ENCODE measurements at places on chromosomes 5 and 9.

DNA sequence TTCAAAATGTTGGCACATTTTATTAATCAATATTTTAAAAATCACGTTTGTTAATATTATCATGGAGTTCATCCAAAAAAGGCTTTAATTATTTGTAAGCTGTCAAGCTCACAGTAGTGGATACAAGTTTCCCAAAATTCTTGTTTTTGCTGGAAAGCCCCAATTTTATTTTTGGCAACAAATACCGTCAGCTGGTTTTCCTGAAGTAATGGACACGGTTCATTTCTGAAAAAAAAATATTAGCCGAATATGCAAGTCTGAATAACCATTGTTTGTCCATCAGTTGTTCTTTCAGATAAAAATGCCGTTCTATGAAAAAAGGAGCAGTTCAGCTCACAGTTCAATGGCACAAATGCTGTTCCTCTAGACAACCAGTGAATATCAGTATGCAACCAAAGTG is 101.5 kb upstream of the RAI14 start:
- DNase-seq, result no peak

DNA sequence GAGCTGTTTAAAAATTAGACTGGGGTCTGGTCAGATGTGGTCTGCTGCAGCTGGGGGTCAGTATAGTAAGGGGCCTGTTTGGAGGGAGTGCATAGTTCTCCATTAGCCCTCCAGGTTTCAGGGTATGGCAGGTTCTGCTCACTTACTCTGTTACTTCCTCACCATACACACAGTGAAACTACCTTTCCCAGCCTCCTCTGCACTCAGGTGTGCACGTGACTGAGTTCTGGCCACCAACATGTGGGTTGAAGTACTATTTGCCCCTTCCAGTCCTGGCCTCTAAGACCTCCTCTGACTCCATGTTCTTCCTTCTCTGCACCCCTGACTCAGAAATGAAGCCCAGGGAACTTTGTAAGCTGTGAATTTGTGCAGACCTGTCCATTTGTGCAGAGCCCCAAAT is 190.5 kb upstream of the CLINT1 start:
- no peak for DNase-seq

DNA sequence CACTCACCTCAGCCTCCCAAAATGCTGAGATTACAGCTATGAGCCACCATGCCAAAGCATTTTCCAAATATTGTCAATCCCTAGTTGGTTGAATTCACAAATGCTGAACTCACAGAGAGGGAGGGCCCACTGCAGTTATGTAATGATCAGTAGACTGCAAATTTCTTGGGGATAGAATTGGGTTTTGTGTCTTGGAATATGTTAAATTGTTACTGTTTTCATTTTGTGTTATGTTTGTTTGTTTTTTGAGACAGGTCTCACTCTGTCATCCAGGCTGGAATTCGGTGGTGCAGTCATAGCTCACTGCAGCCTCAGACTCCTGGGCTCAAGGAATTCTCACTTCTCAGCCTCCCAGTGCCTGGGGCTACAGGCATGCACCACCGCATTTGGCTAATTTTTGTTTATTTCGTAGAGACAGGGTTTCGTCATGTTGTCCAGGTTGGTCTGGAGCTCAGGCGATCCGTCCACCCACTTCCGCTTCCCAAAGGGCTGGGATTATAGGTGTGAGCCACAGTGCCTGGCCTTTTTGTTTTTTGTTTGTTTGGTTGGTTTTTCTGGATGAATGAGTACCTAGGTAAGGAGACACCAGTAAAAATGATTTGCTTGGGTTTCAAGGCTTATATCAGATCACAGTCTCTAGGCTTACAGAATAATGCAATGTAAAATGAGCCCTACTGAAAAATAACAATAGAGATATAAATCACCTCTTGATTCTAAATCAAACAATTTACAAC is 31.5 kb upstream of the LMNB1 start:
- DNase-seq, result no peak

- no peak for DNase-seq
These were observed 707.4 kb upstream of the COX7C start for GRCh38 chr5:85910335-85910734.

DNA sequence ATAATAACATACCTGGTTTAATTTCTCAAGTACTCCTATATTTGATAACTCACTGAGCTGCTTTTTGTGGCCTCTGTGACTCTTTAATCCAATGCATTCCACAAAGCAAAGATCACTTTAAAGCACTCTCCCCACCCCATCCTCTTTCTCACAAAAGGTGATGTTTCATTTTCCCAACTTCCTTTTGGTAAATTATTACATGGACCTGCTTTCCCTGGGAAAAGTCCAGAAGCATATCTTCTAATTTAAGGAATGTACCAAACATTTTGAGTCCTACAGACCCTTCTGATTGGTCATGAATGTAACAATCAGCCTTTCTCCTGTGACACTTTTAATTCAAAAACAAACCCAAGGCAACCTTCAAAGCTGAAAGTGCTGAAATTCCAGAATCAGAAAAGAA is 71.1 kb downstream of the MLLT3 start:
- DNase-seq, result no peak

Measured in vagina (tissue), 2 donors.